ENCODE measurements at places on chromosomes 1 and 21.

DNA sequence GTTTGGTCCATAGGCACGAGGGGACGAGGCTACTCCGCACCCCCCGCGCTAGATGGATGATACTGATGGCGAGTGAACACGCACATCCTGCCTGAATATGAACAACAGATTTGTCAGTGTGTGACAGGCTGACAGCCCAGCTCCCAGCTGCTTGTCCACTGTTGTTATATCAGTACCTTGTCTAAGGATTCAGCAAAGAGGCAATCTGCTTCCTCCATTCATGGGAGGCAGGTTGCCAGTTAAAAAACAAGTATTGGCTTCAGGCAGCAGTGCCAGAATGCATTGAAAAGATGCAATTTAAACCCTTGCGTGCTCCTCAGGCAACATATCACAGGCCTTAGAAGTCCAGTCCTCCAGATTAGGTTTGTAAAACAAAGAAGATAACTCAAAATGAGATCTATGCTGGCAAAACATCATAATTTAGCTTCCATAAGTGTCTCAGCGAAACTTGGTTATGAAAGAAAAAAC lies 223.3 kb downstream of the GPATCH2 start:
- no peak for DNase-seq

DNA sequence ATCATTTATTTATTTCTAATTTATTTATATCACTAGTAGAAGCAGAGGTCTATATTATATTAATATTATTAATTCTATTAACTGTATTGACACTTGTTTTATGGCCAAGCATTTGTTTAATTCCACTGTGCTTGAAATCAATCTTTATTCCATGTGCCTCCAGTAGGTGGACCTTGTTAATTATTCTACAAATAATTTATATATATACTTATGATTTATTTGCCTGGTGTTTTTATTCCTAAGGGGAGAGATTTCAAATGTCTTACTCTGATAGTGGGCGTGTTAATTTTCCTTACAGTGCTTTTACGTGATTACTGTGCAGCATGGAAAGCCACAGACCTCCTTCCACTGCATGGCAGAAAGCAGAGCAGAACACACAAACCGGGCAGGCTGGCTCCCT lies 17.5 kb upstream of the OR6N2 start:
- DNase-seq = no peak

- no peak for DNase-seq
Measured at GRCh38 chr1:223142269-223142668, 779 bp downstream of the TLR5 start.

DNA sequence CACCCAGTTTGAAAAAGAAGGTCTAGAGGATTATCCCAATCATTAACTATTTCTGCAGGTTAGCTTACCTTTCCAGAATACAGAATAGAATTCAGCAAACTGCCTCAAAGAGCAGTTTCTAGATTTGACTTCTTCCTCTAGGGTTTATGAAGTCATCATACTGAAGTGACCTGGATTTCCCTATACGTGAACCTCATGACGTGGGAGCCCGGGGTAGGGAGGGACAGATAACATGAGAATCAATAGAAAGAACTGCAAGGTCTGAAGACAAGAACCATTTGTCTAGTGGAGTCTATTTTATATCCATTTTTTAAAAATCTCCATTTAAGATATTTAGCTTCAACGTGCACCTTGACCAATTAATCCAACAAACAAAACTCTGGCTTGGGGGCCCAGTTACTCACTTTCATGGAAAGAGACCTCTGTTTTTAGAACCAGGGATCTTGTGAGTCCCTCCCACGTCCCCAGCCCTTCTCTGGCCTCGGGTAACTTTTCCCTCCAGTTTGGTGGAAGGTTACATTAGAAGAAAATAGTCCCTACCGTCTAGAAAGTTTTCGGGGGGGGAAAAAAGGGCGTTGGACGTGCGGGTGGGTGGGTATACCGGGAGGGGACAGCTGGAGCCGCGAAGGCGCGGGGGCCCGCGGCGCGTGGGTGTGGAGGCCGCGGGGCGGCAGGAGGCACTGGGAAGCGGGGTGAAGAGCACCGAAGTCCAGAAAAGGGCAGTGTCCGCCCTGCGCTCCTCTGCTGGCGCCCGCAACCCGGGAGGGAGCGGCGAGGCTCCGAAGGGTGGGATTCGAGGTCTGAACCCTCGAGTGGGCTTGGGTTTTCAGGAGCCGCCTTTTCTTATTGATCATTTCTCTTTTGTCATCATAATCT lies 13.8 kb upstream of the POGZ start:
- no peak for DNase-seq

- no peak for DNase-seq
Measured at GRCh38 chr1:222454186-222454585, 93.7 kb downstream of the HHIPL2 start.

DNA sequence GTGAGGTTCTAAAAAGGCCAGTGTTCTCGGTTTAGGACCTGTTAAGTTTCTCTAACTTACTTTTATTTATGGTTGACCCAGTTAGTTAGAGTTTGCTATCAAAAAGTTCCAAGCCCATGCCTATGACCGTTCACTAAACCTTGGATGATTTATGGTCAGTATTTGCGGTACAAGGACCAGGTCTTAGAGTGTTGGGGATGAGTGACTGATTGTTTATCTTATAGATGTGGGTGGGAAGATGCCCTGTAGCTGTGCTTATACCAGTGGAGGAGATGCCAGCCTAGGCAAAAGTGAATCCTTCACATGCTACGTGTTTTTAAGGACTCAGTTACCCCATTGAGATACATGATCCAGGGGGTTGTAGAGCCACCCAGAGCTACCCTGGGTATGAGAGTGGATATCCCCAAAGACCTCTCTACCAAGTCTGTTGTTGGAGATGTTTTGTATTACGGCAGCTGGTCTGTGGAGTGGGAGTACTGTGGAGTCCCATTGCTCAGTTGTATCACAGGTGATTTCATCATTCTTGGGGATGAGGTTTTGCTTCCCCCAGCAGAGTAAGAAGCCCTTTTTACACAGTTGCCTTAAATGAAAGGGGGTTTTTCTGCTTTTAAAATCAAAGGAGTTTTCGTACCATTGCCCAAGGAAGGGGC lies 2.1 kb downstream of the SLC22A15 start:
- no peak for DNase-seq

GRCh38 chr1:31029026-31029425 lies 36.5 kb downstream of the PUM1 start:
- DNase-seq = no peak

DNA sequence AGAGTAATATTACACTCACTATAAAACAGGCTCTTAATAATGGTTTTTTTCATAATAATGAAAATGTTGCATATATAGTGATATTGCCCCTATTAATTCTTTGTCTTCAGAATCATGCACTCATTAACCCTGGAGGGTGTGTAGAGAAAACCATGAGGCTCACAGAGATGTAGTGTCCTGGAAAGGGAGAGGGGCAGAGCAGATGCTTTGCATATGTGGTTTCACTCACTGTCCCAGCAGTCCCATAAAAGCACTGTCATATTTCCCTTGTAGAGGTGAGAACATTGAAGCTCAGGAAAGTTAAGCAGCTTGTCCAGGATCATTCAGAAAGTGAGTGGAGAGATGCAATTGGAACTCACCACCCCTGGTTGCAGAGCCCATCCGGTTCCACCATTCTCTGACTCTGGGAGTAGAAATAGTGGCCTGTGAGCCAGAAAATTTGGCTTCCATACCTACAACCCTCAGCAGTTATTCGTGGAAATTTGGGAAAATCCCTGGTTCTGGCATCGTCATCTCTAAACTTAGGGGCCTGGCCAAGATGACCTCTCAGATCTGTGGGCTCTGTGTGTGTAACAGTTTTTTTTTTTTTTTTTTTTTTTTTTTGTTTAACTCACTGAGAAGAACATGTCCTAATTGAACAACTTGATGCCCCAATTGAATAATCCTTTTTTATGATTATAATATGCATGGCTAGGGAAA lies 86.4 kb downstream of the RGL1 start:
- DNase-seq = no peak

- no peak for DNase-seq
Measured at GRCh38 chr1:87144316-87144895, 184.3 kb upstream of the LMO4 start.

- DNase-seq = peak; percentile 59
Measured at GRCh38 chr1:159996653-159997052, 35.1 kb downstream of the PIGM start.
